ENCODE measurements at places on chromosomes 11 and 22. TPM values are rescaled to one million over a fixed set of nuclear protein-coding genes. Genes with fewer than 3 reads are reported as not detected.

RAB3IL1 gene
- 20.0 TPM for total RNA-seq

PYGM gene
- total RNA-seq, result 2.9 TPM

TSSK2 gene
- not detected for total RNA-seq

PKDREJ gene
- total RNA-seq, result 0.06 TPM

ADAMTS15 gene
- total RNA-seq, result 9.9 TPM

TMEM191C gene
- total RNA-seq, result 0.28 TPM

MIOX gene
- not detected for total RNA-seq

DNA sequence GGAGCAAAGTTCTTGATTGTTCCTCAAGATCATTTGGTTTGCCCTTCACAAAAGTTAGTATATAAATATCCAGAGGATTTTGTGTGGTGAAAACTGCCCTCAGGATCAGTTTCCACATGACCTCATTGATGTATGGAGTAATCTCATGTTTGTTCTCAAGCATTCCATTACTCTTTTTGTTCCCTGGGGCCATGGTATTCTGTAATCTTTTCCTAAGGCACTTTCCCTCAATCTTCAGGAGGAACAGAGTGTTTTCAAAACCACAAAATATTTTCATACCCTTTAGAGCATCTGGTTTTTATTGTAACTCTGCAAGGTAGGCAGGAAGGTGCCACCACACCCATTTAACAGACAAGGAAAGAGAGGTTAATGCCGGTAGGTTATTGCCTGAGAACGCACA lies 99.6 kb downstream of the FAM181B start:
- DNase-seq, result no peak

GRCh38 chr11:112526699-112527416 lies 266.2 kb upstream of the PLET1 start:
- no peak for DNase-seq

- DNase-seq, result no peak
Measured at GRCh38 chr11:96960476-96960875, 570.7 kb downstream of the JRKL start.

GRCh38 chr11:43806976-43807375 lies 73.7 kb upstream of the ALKBH3 start:
- no peak for DNase-seq

- DNase-seq, result no peak
Measured at GRCh38 chr11:9089636-9090035, 1.8 kb downstream of the SCUBE2 start.

GRCh38 chr22:44080936-44081861 lies 57.1 kb downstream of the PARVB start:
- peak; percentile 74 for DNase-seq

DNA sequence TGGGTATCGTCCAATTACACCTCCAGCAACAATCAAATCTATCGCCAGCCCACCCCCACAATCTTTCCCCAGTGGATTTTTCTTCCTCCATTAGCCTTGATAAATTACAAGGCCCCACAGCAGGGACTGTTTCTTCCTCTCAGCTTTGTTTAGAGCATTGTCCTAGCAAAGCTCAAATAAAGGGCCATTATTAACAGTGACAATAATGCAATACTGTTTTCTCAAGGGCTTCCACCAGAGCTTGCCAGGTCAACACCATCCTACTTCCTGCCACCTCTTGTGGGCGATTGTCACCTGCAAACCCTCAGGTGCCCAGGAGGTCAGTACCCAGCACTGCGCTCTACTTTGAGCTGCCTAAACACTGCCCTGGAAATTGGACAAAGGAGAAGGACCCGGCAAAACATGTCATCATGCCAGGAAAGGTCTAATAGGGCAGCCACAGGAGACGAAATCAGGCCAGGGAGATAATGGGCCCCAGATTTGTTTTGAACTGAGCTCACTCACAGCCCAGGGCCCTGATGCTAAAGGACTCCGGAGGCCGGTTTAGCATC lies 95.2 kb downstream of the ABTB2 start:
- DNase-seq, result no peak

DNA sequence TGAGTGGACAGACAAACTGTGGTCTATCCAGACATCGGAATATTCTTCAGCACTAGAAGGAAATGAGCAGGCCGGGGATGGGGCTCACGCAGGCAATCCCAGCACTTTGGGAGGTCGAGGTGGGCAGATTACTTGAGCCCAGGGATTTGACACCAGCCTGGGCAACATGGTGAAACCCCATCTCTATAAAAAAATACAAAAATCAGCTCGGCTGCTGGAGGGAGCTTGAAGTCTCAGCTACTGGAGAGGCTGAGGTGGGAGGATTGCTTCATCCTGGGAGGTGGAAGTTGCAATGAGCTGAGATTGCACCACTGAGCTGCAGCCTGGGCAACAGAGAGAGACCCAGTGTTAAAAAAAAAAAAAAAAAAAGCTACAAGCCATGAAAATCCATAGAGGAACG lies 8.0 kb upstream of the CTSD start:
- peak; percentile 38 for DNase-seq

DNA sequence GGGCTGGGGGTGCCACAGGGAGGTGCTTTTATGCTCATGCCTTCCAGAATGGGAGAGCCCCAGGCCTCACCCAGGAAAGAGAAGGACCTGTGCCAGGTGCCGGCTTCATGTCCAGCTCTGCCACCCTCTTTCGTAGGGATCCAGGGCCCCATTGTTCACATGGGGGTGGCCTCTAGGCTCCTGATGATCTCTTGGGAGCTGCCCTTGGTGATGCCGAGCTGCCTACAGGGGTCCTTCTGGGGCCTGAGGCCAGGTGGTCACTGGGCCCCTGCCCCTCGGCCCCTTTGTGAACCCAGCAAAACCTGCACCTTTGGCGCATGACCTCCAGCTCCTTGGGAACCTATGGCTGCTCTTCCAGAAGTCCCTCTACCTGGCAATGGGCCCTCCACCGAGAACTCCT lies 41.4 kb upstream of the SMIM38 start:
- no peak for DNase-seq

DNA sequence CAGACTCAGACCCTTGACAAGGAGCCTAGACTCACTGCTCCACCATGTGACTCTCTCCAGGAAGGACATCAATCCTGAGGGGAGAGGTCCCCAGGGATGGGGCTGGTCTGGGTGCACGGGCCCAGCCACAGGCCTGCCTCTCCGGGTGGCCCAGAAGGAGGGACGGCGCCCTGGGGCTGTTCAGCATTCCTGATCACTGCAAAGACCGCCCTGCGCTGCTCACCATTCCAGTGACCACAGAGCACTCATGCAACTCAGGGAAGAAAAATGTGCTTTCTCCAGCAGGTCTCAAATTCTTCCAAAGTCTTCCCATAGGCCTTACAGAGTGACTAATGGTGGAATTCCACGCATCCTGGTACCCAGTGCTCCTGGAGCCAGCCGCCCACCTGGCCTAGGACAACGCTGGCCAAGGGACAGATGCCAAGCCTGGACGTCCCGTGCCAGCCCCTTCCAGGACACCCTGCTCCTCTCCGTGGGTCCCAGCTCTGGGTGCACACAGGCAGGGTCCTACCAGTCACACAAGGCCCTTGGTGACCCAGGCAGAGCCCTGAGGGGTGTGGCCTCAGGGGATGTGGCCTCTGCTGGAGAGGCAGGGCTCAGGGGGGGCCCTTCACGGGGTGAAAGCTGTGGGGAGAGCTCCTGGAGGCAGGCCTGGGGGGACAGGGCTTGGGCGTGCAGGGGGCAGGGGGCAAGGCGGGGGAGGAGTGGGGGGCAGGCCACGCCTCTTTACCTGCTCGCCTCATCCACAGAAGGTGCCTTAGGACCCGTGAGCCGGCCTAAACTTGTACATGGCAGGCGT lies 178.8 kb downstream of the IGLL1 start:
- DNase-seq, result no peak

DNA sequence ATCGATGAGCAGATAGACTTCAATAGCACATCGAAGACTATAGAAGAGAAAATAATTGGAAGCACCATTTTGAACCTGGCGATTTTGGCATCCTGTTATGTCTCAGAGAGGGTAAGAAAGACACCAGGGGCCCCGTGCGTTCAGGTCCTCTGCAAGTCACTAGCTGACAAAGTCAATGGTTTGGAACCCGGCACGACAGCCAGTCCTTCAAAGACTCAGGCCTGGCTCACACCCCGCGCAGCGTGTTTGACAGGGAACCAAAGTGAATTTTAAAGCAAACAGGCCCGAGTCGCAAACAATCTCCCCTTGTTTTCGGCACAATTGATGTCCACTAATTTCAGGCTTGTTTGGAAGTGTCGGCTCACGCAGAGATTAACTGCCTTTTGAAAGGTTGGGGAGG lies 716.6 kb downstream of the BRD1 start:
- no peak for DNase-seq

DNA sequence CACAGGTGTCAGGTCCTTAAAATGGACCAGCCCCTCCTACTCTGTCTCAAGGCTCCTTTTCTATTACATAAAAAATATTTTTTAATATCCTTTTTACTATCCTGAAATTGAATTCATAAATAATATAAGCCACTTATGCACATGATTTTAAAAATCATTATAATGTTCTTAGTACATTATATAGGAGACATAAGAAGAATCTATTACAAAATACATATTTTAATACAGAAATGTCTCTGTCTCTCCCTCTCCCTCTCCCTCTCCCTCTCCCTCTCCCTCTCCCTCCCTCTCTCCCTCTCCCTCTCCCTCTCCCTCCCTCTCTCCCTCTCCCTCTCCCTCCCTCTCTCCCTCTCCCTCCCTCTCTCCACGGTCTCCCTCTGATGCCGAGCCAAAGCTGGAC lies 52.0 kb upstream of the SLC6A5 start:
- DNase-seq, result no peak

- DNase-seq, result no peak
Measured at GRCh38 chr11:109264128-109264527, 157.9 kb upstream of the C11orf87 start.

GRCh38 chr22:34845391-34845790 lies 220.6 kb upstream of the ISX start:
- DNase-seq, result no peak

DNA sequence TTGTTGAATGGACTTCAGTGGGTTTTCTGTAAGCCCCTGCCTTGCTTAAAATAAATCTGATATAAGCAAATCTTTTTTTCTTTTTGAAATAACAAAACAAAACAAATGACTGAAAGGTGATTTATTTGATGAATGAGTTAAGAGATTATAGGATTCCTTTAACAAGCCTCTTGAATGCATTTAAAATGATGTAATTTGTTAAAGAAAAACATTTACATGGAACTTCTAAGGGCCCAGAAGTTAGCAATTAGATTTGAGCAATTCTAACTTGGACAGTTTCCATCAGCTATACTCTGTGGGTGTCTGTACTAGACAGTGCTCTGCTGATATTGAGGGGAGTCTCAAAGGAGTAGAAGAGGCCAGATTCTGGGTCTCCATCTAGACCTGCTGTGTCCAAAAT lies 143.5 kb upstream of the RAG2 start:
- DNase-seq, result no peak

DNA sequence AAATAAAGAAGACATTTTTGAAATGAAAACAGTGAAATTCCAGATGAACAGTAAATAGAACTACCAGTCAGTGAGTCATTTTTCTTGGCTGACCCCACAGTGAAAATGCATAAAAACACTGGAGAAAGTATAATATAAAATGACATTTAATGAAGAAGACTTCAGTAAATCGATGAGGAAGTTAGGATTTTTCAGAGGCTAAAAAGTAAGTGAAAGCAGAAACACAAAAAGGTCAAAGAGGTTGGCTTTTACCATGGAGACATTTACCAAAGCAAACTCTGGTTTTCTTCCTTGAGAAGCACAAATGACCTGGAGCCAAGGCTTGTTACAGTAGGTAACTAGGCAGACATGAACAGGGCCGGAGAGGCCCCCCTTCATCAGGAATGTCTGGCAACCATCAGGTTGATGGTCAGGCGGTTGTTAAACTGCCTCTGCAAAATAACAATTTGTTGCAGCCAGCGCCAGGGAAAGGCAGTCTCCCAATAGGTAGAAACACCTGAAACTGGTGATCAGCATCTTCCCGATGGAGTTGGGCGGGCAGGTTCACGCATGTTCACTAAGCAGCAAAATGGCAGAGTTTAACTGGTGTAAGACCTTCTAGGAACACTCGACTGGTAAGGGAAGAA lies 16.7 kb upstream of the TMEM123 start:
- peak; percentile 72 for DNase-seq

DNA sequence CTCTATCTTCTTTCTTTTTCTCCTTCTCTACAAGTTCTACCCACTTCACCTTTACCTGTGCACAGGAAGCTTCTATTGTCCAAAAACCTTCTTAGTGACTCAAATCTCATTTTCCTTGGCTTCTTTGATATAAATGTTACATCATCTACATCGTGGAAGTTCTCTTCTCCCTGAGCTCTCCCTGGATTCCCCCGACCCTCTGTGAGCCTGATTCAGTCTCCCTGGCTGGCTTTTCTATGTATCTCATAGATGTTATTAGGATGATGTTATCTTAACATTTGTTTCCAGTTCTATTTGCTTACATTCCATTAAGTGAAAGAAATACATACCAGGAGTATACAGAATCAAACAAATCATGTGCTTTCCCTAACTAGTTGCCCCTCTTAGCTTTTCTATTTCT lies 235.8 kb upstream of the PITPNB start:
- no peak for DNase-seq

- DNase-seq, result no peak
Measured at GRCh38 chr11:50075856-50076255, 43.2 kb downstream of the OR4C45 start.

- no peak for DNase-seq
Measured at GRCh38 chr11:109870297-109870696, 222.9 kb upstream of the ZC3H12C start.

- no peak for DNase-seq
Measured at GRCh38 chr11:101727451-101727850, 143.6 kb upstream of the TRPC6 start.

DNA sequence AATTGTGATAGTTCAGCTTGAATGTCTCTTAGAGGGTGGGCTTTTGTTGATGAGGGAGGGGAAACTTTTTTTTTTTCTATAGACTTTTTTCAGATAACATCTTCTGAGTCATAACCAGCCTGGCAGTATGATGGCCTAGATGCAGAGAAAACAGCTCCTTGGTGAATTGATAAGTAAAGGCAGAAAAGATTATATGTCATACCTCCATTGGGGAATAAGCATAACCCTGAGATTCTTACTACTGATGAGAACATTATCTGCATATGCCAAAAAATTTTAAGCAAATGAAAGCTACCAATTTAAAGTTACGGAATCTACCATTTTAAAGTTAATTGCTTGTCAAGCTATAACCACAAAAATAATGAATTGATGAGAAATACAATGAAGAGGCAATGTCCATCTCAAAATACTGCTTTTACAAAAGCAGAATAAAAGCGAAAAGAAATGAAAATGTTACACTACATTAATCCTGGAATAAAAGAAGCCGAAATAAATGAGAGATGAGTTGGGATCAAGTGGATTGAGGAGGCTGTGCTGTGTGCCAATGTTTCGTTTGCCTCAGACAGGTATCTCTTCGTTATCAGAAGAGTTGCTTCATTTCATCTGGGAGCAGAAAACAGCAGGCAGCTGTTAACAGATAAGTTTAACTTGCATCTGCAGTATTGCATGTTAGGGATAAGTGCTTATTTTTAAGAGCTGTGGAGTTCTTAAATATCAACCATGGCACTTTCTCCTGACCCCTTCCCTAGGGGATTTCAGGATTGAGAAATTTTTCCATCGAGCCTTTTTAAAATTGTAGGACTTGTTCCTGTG lies 3.9 kb downstream of the MALAT1 start:
- DNase-seq, result peak; percentile 21

DNA sequence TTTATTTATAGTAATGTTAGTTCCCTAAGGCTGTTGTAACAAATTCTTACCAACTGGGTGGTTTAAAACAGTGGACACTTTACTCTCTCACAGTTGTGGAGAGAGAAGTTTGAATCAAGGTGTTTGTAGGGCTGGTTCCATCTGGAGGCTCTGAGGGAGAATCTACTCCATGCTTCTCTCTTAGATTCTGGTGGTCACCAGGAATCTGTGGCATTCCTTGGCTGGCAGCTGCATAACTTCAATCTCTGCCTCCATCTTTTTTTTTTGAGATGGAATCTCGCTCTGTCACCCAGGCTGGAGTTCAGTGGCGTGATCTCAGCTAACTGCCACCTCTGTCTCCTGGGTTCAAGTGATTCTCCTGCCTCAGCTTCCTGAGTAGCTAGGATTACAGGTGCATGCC lies 46.3 kb downstream of the LDLRAD3 start:
- DNase-seq, result no peak
